ENCODE measurements at places on chromosomes 1 and 21.
A peak's percentile ranks its signal among the peaks of the same experiment; 100 is the strongest.

DNA sequence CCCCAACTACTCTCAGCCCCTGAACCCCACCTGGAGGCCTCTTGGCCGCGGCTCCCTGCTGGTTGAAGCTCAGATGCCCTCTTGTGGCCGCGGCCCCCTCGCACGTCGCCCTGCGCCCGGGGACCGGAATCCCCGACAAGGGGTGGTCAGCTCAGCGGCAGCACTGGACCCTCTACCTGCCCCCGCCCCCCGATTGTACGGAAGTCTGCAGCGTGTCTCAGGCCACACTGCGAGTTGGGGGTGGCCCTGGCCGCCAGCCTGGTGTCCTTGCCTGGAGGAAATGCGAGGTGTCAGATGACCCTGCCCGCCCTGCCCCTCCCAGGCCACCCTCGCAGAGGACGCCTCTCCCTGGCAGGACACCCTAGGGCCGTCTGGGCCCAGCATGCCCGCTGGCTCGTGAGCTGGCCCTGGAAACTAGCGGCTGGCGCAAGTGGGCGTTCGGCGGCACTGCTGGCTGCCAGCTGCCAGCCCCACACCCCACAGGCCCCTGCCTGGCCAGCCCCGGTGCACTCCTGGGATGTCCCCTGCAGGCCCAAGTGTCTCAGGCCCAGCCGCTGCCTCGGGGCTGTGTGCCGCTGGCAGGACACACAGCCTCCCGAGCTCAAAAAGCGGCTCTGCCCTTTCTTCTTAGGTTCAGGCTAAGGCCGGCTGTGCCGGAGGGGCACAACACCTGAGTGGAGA is 60.8 kb downstream of the EDN2 start:
- DNase-seq = no peak

GRCh38 chr1:109821831-109822745 is 58.4 kb upstream of the EPS8L3 start:
- no peak for DNase-seq

DNA sequence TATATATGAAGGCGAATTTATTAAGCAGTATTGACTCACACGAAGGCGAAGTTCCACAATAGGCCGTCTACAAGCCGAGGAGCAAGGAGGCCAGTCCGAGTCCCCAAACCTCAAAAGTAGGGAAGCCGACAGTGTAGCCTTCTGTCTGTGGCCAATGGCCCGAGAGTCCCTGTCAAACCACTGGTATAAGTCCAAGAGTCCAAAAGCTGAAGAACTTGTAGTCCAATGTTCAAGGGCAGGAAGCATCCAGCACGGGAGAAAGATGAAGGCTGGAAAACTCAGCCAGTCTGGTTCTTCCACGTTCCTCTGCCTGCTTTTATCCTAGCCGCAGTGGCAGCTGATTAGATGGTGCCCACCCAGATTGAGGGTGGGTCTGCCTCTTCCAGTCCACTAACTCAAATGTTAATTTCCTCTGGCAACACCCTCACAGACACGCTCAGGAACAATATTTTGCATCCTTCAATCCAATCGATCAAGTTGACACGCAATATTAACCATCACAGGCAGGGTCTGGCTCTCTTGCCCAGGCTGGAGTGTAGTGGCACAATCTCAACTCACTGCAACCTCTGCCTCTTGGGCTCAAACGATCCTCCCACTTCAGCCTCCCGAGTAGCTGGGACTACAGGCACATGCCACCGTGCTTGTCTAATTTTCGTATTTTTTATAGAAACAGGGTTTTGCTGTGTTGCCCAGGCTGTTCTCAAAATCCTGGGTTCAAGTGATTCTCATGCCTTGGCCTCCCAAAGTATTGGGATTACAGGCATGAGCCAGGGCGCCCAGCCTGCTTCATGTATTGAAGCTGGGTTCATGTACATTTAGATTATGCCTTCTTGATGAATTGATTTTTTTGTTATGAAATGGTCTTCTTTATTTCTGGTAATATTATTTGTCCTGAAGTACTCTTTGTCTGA is 85.3 kb downstream of the DHRS3 start:
- DNase-seq = no peak

- peak; percentile 60 for DNase-seq
Measured at GRCh38 chr1:36458910-36459309, 5.3 kb downstream of the MRPS15 start.

- no peak for DNase-seq
Measured at GRCh38 chr1:229629261-229629660, 3.2 kb downstream of the URB2 start.

DNA sequence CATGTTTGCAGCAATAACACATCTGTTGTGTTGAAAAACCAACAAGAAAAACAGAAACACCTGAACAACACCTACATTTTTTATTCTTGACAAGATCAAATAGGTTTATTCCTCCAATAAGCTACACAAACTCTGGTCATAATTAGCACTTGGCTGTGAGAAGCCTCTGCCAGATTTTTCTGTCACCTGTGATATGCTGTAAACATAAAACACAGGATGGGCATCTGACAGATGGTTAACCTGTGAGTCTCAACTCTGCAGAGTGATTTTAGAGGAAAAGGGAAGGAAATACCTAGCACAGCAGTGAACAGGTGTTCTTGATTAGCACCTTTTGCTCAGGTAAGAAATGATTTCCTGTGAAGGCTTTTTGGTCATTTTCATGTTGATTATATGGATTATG is 175.4 kb upstream of the COA6 start:
- no peak for DNase-seq

- peak; percentile 43 for DNase-seq
Measured at GRCh38 chr1:21651214-21652042, 17.7 kb downstream of the RAP1GAP start.

- no peak for DNase-seq
Measured at GRCh38 chr1:4853904-4854303, 199.5 kb downstream of the AJAP1 start.
